GM20000 (cell line): ENCODE measurements at places on chromosomes 2 and 18.

GRCh38 chr2:237121321-237121720, 35.6 kb downstream of the COPS8 start:
- no peak for DNase-seq

- no peak for DNase-seq
These were observed 23.4 kb upstream of the TMEM37 start for GRCh38 chr2:119408221-119408619.

DNA sequence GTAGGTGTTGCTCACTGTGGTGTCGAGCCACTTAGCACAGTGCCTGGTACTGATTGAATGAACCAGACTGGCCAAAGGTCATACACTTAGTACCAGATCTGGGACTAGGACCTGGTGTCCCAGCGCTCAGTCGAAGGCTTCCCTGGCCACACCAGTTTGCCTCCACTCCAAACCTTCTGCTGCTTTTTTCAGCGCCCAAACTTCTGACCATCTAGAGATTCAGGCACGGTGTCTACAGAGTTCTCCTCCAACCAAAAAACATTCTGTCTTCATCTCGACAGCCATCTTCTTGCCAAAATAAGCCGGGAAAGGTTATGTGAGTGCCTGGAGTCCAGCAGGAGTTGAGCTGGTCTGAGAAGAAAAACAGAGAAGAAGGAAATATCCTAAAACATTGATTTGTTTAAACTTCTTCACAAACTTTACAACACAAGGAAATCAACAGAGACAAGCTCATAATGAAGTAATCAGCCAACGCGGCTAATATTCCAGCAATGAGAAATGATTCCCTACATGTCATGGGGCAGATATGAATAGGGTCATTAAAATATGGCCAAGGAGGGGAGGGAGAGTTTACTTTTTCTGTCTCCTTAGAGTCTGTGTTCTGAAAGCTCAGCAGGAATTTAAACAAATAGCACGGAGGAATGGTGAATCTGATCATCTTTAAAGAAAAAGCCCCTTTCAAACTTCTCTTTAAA, 2.3 kb upstream of the GLI2 start:
- DNase-seq = no peak

DNA sequence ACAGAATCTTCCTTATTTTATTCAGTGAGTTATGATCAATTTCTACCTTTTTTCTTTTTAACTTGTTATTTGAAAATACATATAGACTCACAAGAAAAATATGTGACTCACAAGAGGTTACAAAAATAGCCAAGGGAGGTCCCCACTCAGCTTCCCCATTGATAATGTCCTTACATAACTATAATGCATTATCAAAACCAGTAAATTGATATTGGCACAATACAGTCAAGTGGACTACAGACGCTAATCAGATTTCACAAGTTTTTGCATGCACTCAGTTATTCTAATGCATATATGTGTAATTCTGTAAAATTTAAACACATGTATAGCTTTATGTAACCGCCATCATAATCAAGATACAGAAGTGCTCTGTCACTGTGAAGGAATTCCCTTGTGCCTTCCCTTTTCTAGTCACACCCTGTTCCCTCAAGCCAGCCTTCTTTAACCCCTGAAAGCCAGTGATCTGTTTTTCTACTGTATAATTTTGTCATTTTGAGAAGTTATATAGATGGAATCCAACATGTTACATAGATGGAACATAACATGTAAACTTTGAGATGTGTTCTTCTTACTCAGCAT, 118.4 kb downstream of the ALMS1 start:
- DNase-seq = no peak

DNA sequence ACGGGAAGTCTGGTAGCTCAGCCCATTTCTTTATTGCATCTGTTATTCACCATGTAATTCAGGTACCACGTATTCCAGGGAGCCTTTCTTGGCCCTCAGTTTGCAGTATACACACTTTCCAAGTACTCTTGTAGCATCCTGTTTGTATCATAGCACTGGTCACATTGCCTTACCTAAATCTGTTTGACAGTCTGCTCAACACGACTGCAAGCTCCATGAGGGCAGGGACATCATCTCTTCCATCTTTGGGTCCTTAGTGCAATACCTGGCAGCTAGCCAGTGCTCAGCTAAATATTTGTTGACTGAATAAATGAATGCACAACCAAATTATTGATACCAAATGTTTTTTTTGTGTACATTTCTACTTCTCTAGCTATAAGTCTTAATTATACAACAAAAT, 11.2 kb upstream of the IL18R1 start:
- no peak for DNase-seq

GRCh38 chr2:185610301-185610700, 128.3 kb upstream of the FSIP2 start:
- DNase-seq = no peak

GRCh38 chr2:129190494-129190893, 789.0 kb upstream of the RAB6C start:
- DNase-seq = no peak

GRCh38 chr2:139045524-139045923, 265.3 kb upstream of the NXPH2 start:
- DNase-seq = no peak

DNA sequence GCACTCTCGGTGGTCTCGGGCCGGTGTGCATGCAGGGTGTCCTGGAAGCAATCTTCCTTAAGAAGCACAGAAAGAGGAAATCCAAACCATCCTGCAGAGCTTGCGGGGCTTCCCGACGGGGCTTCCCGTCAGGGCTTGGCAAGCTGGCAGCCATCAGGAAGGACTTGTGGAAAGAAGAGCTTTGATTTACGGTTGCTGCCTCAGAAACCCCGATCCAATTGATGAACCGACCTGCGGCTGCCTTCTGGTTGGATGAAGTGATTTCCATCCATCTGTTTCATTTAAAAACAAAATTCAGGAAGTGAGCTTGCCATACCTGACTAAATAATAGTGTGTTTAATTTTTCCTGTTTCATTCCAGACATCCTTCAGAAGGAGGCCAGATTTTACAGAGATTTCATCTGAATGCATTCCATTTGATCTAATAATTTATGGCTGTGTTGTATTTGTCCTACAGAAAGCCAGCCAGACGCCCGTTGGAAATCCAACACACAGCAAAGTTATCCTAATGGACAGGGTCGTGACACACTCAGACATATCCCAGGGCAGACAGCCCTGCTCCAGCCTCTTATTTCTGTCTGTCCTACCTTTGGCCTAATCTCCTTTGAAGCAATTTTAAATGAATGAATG, 141.3 kb downstream of the SEPTIN10 start:
- no peak for DNase-seq

- no peak for DNase-seq
These were observed 180.3 kb downstream of the GCA start for GRCh38 chr2:162524192-162524591.

- no peak for DNase-seq
These were observed 2.3 kb downstream of the ACTR3 start for GRCh38 chr2:113892004-113892710.

- DNase-seq = no peak
These were observed 75.4 kb downstream of the LCLAT1 start for GRCh38 chr2:30522421-30522820.

DNA sequence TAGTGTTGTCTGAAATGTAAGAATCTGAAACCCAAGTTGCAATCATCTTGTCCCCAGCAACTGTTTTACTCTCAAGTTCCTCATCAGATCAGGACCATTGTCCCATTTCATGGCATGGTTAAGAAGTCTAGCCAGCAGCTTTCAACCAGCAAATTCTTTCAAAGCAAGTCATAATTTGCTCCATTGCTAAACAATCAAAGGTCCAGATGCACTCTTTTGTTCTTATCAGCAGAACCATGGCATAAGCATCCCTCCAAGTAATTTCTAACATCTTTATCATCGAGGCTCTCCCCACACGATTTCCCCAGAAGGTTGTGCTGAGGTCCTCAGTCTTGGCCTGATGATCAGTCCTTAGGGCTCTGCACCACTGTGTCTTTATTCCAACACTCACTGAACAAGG, 67.5 kb upstream of the APCDD1 start:
- DNase-seq = no peak

DNA sequence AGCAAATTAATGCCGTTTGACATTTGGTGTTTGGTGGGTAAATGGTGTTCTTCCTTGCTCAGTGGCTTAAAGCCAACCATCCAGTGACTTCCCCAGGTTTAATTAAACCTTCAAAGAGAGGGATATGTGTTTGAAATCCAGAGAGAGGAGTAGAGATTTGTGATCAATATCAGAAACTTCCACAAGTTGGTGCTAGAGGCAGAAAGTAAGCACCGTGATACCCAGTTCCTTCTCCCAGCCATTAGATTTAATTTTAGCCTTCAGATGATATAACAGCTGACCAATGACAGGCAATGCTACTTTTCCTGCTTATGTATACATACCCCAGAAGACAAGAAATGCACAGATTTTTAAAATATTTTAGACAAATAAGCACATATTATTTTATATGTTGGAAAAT, 398.5 kb downstream of the CDH2 start:
- DNase-seq = no peak

GRCh38 chr2:165141601-165142354, 62.1 kb downstream of the SCN3A start:
- no peak for DNase-seq

DNA sequence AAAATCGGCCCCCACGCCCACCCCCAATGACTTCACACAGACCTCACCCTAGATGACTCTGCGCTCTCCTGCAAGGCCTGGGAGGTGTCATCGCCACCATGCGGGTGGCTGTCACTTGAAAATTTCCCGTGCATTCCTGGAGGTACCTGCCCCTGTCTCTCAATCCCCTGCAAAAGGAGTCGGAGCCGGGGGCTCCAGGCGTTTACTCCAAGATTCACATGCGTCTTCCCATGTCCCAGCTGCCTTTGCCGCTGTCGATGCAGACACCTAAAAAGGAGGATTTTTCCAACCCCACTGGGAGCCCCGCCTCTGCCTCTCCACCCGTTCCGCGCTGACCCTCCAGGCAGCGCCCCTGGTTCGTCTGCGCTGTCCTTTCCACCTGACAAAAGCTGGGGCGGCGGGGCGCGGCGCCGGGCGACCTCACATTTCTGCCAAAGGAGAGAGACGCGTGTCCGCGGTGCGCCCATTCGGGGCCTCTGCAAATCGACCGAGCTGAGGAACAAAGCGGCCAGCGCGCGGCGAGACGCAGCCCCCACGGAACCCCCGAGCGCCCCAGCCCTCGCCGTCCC, 667 bp downstream of the REEP1 start:
- no peak for DNase-seq

DNA sequence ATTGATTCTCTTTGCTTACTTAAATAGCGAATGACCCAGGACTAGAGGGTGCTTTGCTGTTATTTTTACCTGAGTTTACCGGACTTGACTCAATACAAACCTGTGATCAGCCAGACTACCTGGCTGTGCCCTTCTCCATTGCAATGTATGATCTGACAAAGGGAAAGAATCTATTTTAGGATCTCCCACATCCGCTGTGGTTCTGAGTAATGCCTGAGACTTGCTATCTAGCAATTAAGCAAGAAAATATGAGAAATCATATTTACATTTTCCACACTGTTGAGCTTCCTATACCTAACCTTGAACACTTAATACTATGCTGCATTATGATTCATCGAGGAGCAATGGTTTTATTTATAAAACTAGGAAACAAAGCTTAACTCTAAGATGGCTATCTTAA, 215.2 kb downstream of the RAD51AP2 start:
- no peak for DNase-seq

DNA sequence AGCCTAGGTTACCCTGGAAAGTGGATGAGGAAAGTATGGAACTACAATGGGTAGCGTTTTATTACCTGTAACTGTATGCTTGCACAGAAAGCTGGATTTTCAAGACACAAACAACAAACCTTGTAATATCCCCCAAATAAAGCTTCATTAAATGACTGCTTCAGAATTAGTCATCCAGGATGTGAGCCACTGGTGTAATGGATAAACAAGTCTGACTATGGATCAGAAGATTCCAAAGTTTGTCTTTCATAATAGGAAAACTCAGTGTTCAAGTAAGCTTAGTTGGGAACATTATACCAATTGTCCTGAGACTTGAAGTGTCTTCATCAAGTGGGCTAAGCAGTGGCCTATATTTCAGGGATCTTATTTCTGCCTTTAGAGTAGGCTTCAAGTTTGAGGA, 518.8 kb downstream of the LRP1B start:
- DNase-seq = no peak

GRCh38 chr2:85909005-85909404, 20.2 kb upstream of the ST3GAL5 start:
- DNase-seq = no peak

DNA sequence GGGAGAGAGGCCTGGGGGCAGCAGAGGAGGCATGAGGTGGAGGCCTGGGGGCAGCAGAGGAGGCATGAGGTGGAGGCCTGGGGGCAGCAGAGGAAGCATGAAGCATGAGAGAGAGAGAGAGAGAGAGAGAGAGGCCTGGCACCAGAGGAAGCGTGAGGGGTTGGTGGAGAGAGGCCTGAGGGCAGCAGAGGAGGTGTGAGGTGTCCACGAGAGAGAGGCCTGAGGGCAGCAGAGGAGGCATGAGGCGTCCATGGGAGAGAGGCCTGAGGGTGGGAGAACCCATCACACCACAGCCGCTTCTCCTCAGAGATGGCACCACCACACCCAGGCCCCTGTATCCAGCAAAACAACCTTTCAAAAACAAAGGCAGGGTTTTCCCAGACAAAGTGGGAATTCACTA, 55.7 kb upstream of the KCNG2 start:
- no peak for DNase-seq

- no peak for DNase-seq
These were observed 781.3 kb upstream of the ID2 start for GRCh38 chr2:7900593-7900992.

DNA sequence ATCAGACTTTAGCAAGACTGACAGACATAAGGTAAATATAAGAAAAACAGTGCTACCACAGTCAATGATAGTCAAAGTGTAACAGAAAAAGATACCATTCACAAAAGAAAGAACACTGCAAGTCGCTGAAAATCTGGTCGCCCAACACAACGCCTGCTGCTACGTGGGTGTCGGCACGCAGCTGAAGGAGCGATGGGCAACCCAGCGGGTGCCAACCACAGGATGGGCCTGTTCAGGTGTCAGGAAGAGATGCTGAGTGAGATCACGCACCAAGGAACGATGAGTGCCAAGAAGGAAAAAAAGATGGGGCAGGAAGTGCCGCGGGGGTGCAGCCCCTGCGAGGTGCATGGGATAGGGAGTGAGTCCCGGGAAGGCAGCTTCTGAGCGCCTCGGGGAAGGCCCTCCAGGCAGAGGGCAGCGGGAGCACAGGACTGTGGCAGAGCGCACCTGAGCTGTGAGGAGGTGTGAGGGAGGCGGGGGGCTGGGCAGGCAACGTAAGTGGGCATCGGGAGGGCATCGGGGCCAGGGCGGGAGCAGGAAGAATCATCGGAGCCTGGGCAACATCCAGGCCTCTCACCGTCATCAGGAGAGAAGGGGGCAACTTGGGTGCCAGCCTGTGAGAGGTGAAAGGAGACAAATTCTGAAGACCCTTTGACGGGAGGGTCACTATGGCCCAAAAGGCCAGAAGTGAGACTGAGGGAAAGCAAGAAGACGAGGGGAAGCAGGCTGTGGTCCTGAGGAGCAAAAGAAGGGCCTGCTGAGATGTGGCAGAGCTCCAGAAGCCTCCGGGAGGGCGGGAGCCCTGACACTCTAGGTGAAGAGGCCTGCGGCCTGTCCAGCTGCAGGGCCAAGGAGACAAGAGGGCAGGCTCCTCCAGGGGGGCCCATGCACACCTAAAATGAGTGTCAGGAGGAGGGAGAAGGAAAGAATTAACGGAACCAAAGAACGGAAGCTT, 14.8 kb upstream of the MTERF4 start:
- DNase-seq = no peak

GRCh38 chr2:22795287-22795866, 589.6 kb upstream of the KLHL29 start:
- DNase-seq = no peak

GRCh38 chr18:48407358-48407757, 1.8 kb downstream of the ZBTB7C start:
- DNase-seq = no peak
